Activated CD4-positive, alpha-beta memory T cell treated with anti-CD3 and anti-CD28 coated beads for 36 hours (primary cell): ENCODE measurements at places on chromosomes 1 and 21. TPM values are rescaled to one million over a fixed set of nuclear protein-coding genes. Genes with fewer than 3 reads are reported as not detected.

Gene OR2G6
- total RNA-seq, result not detected

Gene RUNX1
- total RNA-seq, result 55.8 TPM

Gene C1orf174
- total RNA-seq, result 33.5 TPM

Gene SLFNL1
- total RNA-seq, result not detected

Gene NEGR1
- not detected for total RNA-seq

Gene ARHGAP30
- 171 TPM for total RNA-seq

Gene FAM110D
- total RNA-seq, result not detected

Gene PEF1
- total RNA-seq, result 56.4 TPM

Gene CRYBG2
- total RNA-seq, result 1.3 TPM

Gene EPHA10
- 0.48 TPM for total RNA-seq

Gene CYP4A22
- not detected for total RNA-seq

Gene RPS8
- 3,047 TPM for total RNA-seq

Gene SPATA45
- total RNA-seq, result not detected

Gene CAMK2N1
- total RNA-seq, result 0.81 TPM

Gene YOD1
- 7.2 TPM for total RNA-seq

Gene VSIG8
- total RNA-seq, result not detected
